Muscle of arm (tissue), 14 donors: ENCODE measurements at places on chromosomes 12 and 14. TPM values are rescaled to one million over a fixed set of nuclear protein-coding genes. Genes with fewer than 3 reads are reported as not detected.

- no peak for DNase-seq
Measured at GRCh38 chr14:92956961-92957360, 34.0 kb downstream of the CHGA start.

DNA sequence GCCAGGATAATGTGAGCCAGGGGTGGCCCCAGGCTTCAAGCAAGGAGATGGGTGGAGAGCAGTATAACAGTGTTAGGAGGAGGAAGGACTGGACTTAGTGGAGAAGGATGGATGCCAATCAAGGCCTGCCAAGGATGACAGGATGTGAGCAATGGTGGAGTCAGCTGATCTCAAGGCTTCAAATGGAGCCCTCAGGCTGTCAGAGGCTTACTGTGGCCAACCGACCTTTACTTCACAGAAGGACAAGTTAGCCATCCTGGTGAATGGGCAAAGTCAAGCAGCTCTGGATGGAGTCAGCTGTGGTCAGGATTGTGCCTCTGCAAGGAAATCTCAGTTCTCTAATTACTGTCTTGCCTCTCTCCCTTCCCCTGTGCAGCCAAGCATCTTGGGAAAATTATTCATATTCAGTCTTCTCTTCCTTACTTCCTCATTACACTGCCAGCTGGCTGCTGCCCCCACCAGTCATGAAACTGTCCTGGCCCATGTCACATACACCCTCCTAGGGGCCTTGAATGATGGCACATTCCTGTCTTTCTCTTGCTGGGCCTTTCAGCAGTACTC, 7.6 kb upstream of the STAT6 start:
- no peak for DNase-seq

DNA sequence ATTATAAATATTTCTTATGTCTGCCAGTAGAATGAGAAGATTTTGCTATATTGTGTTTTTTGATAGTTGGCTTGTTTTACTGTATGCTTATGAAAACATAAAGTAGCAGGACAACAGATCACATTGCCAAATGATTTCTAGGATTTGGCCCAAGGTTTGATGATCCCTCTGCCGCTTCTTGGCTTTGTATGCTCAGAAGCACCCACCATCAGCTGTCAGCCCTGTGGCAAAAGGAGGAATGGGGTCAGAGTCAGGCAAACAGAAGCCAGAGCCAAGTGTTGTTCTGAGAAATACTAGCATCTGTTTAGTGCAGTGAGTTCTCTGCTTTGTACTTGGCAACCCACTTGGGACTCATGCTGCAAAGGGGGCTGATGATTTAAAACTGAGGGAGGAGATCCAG, 152.2 kb downstream of the PDE3A start:
- DNase-seq: peak; percentile 54

FLRT2 gene
- polyA plus RNA-seq: 124 TPM
